Thoracic aorta (tissue), 2 donors: ENCODE measurements at places on chromosomes 4 and X.

- DNase-seq = no peak
These were observed 532.9 kb upstream of the FTHL17 start for GRCh38 chrX:31604629-31605221.

DNA sequence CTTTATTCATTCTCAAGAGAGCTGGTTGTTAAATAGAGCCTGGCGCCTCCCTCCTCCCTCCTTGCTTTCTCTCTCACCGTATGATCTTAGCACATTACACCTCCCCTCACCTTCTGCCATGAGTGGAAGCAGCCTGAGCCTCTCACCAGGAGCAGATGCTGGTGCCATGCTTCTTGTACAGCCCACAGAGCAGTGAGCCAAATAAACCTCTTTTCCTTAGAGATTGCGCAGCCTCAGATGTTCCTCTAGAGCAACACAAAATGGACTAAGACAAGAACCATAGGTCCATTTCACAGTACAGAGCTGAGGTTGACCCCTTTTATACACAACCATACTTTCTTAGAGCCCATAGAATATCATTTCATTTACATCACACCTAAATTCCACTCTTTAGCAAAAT lies 10.1 kb upstream of the TMEM144 start:
- DNase-seq = no peak

- DNase-seq = no peak
These were observed 78.0 kb downstream of the GUCY2F start for GRCh38 chrX:109403922-109404321.

DNA sequence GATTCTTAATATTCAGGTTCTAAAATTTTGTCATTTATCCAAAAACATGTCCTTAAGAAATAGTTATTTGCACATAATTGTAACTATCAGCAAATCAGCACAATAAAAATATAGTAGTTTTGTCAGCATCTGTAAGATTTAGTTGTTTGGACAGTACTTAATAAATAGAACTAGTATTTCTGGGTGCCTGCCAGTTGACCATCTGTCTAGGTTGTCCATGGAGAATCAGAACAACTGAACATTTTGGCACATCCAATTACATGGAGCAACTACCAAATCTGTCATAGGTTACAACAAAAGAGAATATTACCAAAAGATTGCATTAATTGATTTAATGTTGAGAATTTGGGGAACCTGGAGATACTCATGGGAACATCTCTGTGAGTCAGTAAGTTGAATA lies 305.5 kb upstream of the TACR3 start:
- no peak for DNase-seq

- DNase-seq = no peak
These were observed 85.2 kb upstream of the STS start for GRCh38 chrX:7062276-7062675.

DNA sequence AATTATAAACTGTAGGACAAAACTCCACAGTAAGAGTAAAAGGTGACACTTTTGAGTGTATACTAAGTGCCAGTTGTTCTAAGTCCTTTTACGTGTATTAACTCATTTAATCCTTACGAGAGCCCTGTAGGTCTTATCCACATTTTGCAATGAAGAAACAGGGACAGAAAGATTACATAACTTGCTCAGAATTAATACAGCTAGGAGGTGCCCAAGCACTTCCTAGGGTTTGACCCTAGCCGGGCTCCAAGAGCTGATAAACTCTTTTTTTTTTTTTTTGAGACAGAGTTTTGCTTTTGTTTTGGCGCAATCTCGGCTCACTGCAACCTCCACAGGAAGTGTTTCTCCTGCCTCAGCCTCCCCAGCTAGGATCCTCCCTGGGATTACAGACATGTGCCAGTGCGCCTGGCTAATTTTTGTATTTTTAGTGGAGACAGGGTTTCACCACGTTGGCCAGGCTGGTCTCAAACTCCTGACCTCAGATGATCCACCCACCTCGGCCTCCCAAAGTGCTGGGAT lies 110.4 kb downstream of the UBE2K start:
- no peak for DNase-seq
